ENCODE measurements at places on chromosomes 5 and 9.

GRCh38 chr9:127384901-127385300, 12.1 kb upstream of the SLC2A8 start:
- no peak for DNase-seq

DNA sequence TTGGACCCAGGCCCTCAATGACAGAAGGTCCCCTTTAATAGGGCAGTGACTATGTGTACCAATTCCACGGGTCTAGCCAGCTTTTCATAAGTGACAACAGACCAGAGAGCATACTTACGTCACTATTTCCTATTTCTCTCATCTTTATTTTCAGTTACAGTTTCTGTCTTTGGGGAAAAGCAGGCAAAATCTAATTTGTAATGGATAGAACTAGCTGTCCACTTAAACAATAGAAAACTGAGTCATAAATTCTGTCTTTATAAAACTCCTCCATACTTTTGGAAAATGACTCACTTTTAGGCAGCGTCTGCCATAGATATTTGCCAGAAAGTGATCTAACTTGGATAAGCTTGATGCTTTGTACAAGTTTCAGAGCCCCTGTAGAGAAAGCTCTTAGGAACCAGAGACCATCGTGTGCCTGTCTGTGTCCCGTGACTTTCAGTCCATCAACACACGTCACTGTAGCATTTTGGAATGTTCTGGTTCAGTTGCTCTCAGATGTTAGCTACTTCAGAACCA, 101.9 kb downstream of the F2RL2 start:
- DNase-seq: peak; percentile 18

GRCh38 chr5:149053072-149053695, 9.7 kb downstream of the SH3TC2 start:
- DNase-seq: peak; percentile 77

- DNase-seq: no peak
These were observed 5.5 kb downstream of the SLC9A3 start for GRCh38 chr5:518721-519120.

GRCh38 chr9:2126331-2126803, 111.2 kb downstream of the SMARCA2 start:
- DNase-seq: peak; percentile 92

Measured in AG10803 (cell line).